Left kidney (tissue), 8 donors: ENCODE measurements at places on chromosomes 1 and 21.

GRCh38 chr1:167510244-167510643, 8.1 kb downstream of the CD247 start:
- DNase-seq, result no peak

DNA sequence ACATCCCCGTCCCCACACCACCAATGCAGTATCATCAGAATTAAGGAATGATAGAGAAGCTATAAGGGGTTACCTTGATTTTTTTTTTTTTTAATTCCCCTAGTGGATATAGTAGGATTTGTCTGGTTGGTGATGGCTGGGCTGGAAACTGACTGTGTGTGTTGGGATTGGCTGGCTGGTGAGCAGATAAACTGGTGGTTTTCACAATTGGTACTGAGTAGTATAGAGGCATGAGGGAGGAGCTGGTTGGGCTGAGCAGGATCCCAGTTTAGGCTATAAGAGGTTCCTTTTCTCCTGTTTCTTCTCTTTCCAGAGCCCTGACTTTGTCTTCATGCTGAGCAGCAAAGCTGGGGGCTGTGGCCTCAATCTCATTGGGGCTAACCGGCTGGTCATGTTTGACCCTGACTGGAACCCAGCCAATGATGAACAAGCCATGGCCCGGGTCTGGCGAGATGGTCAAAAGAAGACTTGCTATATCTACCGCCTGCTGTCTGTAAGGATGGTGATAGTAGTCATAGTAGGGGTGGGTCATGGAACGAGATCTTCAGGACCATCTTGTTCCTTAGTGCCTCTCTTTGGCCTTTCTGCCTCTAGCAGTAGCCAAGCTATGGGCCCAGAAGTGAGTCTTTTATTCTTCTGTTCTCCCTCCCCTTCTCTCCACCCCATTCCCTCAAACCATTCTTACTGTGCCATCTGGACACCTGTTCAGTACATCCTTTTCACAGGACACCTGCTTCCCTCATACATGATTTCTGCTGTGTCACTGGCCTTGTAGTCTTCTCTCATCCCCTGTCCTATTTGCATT, 26.9 kb downstream of the RAD54L start:
- DNase-seq, result no peak

DNA sequence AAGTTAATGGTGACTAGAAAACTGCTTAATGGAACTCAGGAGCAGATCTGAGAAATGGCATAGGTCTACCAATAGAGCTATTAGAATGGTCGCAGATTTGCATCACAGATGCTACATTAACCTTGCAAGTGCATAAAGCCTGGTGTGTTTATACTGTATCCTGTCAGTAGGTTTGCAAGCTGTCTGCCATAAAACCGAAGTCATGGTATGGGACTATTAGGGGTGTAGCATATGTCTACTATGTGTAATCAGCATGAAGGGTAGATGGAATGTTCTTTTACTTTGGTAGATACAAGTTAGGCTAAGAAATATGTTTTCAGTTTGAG, 574.2 kb upstream of the ADGRL2 start:
- no peak for DNase-seq

DNA sequence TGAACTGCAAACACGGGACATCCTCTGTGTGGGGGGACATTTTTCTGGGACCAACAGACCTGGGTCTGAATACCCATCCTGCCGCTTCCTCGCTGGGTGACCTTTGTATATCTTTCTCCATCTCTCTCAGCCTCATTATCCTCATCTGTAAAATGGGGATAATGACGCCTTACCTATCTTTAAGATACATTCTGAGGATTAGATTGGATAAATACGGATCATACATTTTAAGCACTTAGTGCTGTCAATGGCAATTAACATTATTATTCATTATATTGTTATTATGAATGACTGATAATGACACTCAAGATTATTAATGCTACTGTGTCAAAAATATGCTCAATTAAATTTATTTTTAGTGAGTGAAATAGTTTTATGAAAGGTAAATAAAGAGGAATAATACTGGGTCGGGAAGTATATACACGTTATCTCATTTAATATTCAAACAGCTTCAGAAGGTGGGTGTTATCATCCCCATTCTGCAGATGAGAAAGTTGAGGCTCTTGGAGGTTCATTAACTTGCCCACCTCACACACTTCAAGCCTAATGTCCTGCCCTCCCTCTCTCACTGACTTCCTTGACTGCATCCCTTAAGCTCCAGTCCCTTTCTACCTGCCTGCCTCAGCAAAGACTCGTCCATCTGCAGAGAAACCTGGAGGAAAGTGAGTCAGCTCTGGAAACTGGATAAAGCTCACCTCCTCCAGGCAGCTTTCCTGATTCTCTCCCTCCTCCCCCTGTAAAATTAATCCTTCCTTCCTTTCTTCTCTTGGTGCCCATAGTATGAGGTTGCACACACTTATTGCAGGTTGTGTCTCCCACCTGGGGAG, 120.7 kb upstream of the JUN start:
- no peak for DNase-seq

DNA sequence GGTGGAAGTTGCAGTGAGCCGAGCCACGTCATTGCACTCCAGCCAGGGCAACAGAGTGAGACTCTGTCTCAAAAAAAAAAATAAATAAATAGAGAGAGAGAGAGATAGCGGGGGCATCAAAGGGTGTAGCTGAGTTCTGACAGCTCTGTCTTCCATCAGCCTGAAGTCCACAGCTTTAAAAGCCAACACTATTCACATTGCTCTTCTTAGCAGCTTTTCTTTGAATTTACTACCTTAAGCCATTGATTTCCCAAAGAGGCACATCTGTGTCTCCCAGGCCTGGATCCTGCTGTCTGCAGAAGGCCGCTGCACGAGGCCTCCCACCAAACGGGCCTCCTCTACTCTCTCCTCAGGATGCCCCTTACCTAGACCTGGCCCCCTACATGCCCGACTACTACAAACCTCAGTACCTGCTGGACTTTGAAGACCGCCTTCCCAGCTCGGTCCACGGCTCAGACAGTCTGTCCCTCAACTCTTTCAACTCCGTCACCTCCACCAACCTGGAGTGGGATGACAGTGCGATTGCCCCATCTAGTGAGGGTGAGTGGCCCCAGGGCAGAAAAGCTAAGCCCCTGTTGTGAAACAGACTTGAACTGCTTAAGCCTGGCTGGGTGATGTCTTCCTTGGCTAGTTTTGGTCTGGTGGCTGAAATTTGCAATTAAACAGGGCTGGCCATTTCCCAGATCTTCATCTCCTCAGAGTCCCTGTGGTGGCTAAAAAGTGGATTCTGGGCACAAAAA, 16.5 kb upstream of the SLC25A34 start:
- DNase-seq, result no peak

- no peak for DNase-seq
Observed at GRCh38 chr1:20282533-20282932, 8.1 kb upstream of the VWA5B1 start.

DNA sequence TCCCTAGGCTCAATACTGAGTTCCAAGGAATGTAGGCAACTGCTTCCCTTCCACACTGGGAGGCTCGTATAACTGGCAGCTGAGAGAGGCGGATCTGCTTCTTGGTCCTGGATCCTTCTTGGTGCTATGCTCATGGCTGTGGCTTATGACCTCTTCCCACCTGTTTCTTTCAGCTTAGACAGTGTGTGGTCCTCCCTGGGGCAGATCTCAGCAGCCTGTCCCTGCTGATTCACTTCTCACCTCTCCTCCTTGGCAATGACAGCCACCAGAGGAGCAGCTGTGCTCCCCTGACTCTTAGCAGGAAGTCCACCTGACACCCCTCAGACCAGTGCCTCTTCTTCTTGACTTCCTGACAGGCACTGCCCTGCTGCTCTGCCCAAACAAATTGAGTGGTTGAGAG, 75.1 kb upstream of the PTGFRN start:
- no peak for DNase-seq

DNA sequence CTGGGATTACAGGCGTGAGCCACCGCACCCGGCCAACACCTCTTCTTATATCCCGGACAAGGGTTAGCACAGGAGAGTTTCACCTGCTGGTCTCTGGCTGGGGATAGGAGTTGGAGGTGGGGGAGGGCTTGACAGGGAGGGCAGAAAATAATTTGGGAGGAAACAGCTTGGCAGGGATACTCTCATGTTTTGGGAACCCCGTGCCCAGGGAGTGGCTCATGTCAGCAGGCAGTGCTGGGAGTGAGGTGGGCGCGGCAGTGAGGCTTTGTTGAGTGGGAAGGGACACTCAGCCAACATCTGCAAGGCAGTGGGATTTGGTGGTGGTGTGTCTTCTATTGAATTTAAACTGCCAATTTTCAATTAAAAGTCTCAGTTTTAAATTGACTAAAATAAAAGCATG, 1.1 kb upstream of the THEM5 start:
- no peak for DNase-seq

GRCh38 chr21:14677013-14677412, 130.9 kb upstream of the SAMSN1 start:
- DNase-seq, result no peak

GRCh38 chr21:28654406-28654805, 338.3 kb downstream of the LTN1 start:
- no peak for DNase-seq

- no peak for DNase-seq
Observed at GRCh38 chr1:228818928-228819630, 83.8 kb downstream of the RHOU start.

DNA sequence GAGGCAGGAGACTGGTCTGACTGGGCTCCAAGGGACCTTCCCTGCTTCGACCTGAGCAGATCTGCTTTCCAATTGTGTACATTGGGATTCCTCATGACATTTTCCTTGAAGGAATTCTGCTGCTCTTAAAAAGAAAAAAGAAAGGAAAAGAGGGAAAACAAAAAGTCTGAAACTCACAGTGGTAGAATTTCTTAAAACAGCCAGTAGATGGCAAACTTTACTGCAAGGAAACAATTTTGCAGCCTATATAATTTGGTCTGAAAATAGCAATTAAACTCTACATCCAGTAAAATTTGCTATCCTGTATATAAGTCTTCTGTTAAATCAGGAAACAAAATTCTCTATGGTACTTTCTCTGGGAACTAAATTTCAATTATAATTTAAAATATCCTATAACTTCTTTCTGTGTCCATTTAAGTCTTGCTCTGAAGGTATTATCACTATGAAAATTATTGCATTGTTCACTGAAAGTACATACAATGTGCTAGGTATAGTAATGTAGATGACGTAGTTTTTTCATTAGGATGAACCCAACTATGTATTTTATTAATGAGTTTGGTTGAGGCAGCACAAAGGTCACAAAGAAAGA, 59.8 kb downstream of the CRB1 start:
- DNase-seq, result no peak

DNA sequence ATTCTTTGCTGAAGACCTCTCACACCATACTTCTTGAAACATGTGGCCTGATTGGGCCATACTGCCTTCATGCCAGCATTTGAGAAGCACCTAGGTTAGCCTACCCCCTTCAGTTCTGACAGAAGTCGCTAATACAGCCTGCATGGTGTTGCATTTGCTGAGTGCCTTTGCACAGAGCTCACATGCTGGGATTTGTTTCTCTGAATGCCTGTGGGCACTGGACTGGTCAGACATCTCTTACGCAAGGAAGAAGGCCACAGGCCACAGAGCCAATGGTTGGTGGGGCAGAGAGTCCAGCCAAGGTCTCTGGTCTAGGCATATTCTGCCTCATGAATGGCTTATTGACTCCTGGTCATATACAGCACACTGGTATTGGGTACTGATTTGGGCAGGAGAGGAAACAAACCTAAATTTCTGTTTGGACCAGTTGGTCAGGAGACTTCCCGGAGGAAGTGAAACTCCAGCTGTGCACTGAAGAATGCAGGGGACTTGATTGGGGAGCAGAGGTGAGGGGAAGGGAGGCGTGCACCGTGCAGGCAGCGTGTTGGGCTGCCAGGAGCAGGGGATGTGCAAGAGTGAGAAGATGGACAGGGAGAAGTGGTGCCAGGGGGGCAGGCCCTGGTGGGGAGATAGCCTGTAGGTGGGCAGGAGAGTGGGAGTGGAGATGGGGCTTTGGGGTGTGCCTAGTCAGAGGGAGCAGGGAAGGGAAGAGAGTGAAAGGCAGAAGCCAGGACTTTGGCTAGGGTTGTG, 18.1 kb downstream of the URB2 start:
- DNase-seq, result no peak

- DNase-seq, result no peak
Observed at GRCh38 chr1:154913273-154913672, 23.2 kb downstream of the PMVK start.

GRCh38 chr1:45995298-45995697, 137.1 kb downstream of the PIK3R3 start:
- no peak for DNase-seq

- peak; percentile 58 for DNase-seq
Observed at GRCh38 chr1:85465099-85465785, at the start of gene DDAH1. Gene DDAH1 (minus strand): TSS chr1:85465159. CDS start chr1:85465045, 114 bp downstream.

DNA sequence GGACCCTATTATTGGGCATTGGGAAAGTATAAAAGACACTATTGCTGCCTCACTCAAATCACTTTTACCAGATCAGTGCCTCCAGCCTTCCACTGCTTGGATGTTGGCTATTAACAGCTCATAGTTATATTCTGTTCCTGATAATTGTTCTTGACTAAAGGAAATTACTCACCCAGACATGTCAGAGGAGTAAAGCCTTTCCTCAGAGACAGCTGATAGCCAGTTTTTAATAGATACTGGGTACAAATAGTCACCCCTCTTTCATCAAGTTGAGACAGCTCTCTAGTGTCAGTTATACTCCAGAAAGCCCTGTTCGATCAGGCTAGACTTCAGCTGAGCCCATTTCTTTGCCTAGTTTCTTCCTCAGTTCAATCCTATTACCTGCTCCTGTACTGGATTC, 876.1 kb upstream of the B3GALT2 start:
- no peak for DNase-seq

GRCh38 chr1:170340308-170340707, 191.7 kb upstream of the GORAB start:
- DNase-seq, result no peak

DNA sequence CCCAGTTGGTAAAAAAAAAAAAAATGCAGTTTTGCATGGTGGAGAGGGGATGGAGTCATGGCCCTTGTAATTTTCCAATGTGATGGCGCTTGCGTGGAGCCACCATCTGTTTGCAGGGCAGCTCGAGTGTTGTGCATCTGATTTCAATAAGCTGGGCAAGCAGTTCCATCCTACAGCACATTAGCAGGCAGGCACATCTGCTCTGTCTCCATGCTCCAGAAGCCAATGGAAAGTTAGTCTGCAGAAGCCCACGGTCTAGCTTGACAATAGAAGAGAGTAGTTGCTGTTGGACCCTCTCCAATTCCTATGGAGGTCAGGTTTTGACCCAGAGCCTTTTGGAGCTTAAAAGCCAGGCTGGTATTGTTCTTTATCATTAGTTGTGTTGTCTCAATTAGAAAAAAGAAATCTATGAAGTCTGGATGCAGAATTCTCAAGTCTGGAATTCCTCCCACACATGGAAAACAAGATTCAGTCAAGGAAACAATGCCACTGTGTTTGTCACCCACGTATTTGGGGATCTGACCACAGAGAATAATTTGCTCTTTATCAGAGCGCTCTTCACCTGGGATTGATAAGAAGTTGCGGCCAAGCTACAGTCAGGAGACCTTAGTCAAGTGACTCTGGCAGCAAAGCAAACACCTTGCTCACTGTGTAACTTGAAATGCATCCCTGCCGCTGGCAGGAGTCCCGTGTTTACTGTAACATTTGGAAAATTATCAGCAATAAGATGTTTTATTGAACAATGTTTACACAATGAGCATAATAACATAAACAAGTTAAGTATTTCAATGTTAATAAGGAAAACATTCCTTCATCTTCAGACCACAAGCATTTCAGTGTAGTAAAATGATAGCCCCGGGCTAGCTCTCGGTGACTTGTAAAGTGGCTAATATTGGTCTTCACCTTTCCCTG, 20.7 kb downstream of the NGF start:
- no peak for DNase-seq

GRCh38 chr1:19083081-19083480, 126.6 kb upstream of the IFFO2 start:
- no peak for DNase-seq
